ENCODE measurements at places on chromosomes 5 and 9.

- DNase-seq, result no peak
Measured at GRCh38 chr5:115424030-115424429, 120.5 kb downstream of the FEM1C start.

GRCh38 chr5:155004138-155004744, 9.3 kb upstream of the KIF4B start:
- DNase-seq, result no peak

- no peak for DNase-seq
Measured at GRCh38 chr9:2809692-2810419, 34.0 kb downstream of the PUM3 start.

- no peak for DNase-seq
Measured at GRCh38 chr5:35213608-35214007, 16.7 kb downstream of the PRLR start.

DNA sequence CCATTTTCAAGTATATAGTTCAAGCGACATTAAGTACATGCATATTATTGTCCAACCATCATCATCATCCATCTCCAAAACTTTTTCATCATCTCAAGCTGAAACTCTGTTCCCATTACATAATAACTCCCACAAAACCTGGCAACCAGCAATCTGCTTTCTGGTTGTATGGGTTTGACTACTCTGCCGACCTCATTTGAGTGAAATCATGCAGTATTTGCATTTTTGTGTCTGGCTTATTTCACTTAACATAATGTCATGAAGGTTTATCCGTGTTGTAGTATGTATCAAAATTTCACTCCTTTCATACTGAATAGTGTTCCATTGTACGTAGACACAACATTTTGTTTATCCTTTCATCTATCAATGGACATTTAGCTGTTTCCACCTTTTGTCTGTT, 74.8 kb downstream of the SGCD start:
- no peak for DNase-seq

DNA sequence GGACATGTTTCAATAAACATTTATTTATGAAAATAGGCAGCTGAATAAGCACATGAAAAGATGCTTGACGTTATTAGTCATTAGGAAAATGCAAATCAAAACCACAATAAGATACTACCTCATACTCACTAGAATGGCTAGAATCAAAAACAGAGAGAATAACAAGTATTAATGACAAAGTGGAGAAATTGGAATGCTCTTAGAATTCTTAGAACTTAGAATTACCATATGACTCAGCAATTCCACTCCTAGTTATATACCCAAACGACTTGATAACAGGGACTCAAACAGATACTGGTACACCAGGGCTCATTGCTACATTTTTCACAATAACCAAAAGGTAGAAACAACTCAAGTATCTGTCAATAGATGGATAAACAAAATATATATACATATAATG, 15.1 kb upstream of the TRIM36 start:
- DNase-seq, result no peak

DNA sequence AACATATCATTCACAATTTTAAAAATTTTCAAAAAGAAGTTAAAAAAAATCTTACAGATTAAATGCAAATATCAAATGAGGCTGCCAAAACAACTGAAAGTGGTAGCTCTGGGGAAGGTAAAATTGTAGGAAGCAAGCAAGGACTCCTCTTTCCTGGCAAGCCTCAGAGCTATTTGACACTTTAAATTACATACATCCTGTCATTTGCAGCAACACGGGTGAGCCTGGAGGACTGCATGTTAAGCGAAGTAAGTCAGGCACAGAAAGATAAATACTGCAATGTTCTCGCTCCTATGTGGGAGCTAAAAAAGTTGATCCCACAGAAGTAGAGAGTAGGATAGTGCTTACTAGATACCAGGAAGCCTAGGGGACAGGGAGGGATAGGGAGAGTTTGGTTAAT, 58.0 kb downstream of the LPAR1 start:
- no peak for DNase-seq

GRCh38 chr5:111676926-111677415, 80.0 kb downstream of the NREP start:
- DNase-seq, result no peak

- DNase-seq, result no peak
Measured at GRCh38 chr9:110641293-110641692, 27.3 kb upstream of the MUSK start.

- no peak for DNase-seq
Measured at GRCh38 chr5:77379558-77380061, 112.5 kb downstream of the WDR41 start.

DNA sequence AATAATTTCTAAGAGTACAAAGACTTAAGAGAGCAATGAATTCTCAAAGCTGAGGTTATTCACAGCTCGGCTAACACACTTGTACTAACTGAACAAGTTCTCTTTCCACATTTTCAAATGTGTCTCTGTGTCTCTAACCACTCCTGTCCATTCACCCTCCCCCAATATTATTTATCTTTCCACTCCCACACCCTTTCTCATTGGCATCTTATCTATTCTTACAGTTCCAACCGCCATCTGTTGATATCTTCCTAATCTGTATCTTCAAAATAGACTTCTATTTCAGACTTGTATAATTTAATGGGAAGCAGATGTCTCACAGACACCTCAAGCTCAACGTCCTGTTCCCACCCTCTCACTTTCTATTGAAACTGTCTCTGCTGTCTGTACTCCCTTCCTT, 205.9 kb downstream of the ANXA1 start:
- DNase-seq, result no peak

GRCh38 chr9:118059484-118060278, 355.5 kb downstream of the TLR4 start:
- DNase-seq, result no peak

DNA sequence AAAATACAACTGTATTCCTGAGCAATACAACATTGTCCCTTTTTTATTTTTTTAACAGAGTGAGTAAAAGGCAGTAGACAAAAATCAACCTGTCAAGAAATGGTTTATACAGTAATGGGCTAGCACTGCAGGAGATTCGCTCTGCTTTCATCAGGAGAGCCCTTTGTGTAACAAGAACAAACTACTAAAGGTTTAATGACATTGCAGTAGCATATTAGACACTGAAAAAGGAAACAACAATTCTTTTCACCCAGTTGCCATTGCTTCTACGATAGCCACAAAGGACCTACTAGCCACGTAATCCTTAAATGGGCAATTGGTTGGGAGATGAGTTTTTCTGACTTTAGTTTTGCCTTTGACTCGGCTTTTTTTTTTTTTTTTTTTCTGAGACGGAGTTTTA, 319.8 kb upstream of the TRPM3 start:
- no peak for DNase-seq

GRCh38 chr9:124662561-124662960, 108.5 kb downstream of the NR6A1 start:
- no peak for DNase-seq

GRCh38 chr5:22593592-22593991, 259.6 kb downstream of the CDH12 start:
- DNase-seq, result no peak

GRCh38 chr5:6365142-6365976, 13.0 kb downstream of the MED10 start:
- no peak for DNase-seq

- DNase-seq, result no peak
Measured at GRCh38 chr9:2427120-2427891, 194.3 kb upstream of the VLDLR start.

GRCh38 chr5:124581738-124582560, 164.5 kb downstream of the ZNF608 start:
- no peak for DNase-seq

GRCh38 chr9:17878810-17879370, 300.0 kb downstream of the SH3GL2 start:
- DNase-seq, result no peak

DNA sequence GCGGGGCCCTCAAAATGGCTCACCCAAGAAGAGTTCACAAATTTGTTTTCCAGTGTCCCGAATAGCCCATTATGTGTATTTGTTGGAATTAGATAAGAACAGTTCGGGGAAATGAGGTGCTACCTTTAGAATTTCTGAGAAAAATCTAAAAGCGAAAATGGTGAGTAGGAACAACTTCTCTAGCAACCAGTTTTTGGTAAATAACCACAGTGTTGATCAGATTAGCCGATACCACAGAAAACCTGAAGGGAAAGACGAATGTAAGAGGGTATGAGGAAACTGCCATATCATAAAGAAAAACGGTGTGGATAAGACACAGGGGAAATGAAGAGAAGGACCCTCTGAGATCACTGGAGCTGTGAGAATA, 31.0 kb downstream of the ADAM19 start:
- DNase-seq, result no peak

- DNase-seq, result no peak
Measured at GRCh38 chr5:119327018-119327417, 28.8 kb upstream of the TNFAIP8 start.

- no peak for DNase-seq
Measured at GRCh38 chr9:69940674-69941073, 103.0 kb upstream of the MAMDC2 start.

DNA sequence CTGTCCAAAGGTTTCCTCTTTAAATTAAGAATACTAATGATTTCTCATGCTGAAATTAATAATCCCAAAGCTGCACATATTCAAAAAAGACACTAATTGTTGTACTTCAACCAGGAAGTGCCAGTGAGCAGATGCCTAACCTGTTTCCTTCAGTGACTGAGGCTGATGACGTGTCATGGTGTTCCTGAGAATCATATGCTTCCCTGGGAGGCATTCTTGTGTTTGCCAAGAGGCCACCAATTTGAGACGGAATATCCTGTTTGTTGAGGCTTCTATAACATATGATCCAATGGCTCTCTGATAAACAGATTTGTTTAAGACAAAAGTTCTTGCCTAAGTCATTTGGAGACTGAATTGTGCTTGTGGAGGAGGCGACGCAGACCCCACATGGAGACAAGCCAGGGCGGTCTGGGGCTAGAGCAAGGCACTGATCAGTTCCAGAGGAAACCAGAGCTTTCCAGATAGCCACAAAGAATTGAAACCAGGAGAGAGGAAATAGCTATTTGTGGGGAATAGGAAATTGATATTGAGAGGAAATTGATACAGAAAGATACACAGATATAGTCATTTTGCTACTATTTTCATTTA, 66.4 kb upstream of the ZNF608 start:
- DNase-seq, result no peak

DNA sequence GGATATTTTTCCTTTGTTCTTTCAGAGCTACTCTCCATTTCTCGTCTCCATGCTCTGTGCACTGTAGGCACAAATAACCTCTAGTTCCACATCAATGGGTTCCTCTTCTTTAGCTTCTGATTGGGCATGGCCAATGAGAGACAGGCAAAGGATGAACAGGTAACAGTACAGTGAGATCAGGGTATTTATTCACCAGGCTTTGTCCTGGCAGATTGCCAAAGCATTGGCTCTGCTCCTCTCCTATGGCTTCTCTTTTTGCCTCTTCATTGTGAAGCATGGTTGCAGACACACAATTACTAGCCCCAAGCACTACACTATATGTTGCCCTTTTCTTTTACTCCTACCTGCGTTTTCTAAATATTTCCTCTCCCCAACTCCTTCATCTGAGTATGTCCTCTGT, 215.1 kb upstream of the ARRDC3 start:
- no peak for DNase-seq

Measured in SW 1271 (cell line).